ENCODE measurements at places on chromosomes 12 and 14.

- no peak for DNase-seq
These were observed 24.7 kb downstream of the BTBD6 start for GRCh38 chr14:105273062-105273461.

GRCh38 chr12:42759622-42760273 lies 170.2 kb upstream of the PRICKLE1 start:
- DNase-seq = no peak

- DNase-seq = no peak
These were observed 82.4 kb upstream of the OSBPL8 start for GRCh38 chr12:76641961-76642360.

- DNase-seq = no peak
These were observed 117.7 kb upstream of the RPL10L start for GRCh38 chr14:46769292-46769691.

DNA sequence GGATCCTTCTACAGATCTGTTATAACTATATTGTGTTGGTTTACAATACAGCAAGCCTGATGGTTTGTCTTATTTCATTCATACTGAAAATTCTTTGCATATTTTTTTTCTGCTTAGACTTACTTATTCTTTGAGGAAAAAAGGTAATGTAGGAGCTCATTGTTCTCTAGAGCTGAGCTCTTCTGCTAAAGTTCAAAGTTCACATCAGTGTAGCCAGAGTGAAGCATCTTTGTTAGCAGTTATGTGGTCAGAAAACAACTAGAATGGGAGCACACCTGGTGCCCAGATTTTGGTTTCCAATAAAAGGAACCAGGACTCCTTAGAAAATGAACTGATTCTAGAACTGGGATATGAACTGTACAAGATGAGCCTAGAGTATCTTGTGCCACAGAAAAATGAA lies 10.3 kb downstream of the GPX2 start:
- no peak for DNase-seq

- DNase-seq = no peak
These were observed 22.8 kb downstream of the PIGH start for GRCh38 chr14:67577181-67577808.

DNA sequence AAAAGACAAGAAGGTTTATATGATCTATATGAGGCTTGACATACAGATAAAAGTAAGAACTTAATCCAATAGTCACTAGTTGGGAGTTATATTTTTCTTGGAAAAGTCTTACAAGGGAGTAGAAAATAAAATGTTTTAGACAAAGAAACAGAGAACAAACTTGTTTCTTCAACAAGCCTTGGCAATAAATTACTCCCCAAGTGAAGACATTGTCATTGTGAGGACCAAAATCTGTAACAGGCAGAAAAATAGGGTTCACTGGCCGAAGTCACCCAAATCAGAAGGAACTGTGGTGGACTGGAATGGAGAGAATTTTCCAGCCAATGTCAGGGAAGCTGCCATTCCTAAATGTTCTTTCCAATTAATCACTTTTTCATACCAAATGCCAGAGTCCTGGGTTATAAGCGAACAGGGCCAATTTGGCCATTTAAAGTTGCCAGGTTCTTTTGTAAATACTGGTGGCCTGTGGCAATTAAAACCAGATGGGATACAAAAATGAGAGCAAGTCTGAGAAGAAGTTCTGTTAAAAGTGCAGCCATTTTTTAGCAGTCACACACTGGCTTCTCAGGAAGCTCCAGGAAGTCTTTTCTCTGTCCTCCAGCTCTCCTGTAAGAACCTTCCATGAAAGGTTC lies 117.3 kb upstream of the OVCH1 start:
- DNase-seq = no peak
